ENCODE measurements at places on chromosomes 5 and 9. TPM values are rescaled to one million over a fixed set of nuclear protein-coding genes. Genes with fewer than 3 reads are reported as not detected.
A peak's percentile ranks its signal among the peaks of the same experiment; 100 is the strongest.

Gene BAAT
- not detected for total RNA-seq

Gene OSMR
- total RNA-seq = not detected

Gene DNLZ
- 45.4 TPM for total RNA-seq

Gene ANKRD34B
- not detected for total RNA-seq

Gene SNX30
- total RNA-seq = 5.9 TPM

GRCh38 chr9:121689461-121690157, 38.2 kb downstream of the DAB2IP start:
- H3K4me3 ChIP-seq = no peak overlapping the region
- no peak for DNase-seq
- H3K36me3 ChIP-seq = no peaks in the 10 kb centered on the region
- no peak overlapping the region for H3K27ac ChIP-seq
- H3K4me1 ChIP-seq = peaks cover 12% of the 10 kb centered on the region

DNA sequence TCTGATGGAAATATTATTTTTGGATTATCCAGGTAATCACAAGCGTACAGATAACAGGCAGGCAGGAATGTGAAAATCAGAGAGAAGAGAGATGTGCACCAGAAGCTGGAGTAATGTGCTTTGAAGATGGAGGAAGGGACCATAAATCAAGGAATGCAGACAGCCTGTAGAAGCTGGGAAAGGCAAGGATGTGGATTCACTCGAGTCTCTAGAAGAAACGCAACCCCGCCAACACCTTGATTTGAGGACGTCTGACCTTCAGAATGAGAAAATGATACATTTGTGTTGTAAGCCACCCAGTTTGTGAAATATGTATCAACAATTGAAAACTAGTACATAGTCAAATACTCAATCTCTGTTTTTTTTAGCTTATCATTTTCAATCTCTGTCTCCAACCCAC, 207.6 kb upstream of the MPDZ start:
- no peak overlapping the region for H3K4me3 ChIP-seq
- no peak overlapping the region for H3K27ac ChIP-seq

DNA sequence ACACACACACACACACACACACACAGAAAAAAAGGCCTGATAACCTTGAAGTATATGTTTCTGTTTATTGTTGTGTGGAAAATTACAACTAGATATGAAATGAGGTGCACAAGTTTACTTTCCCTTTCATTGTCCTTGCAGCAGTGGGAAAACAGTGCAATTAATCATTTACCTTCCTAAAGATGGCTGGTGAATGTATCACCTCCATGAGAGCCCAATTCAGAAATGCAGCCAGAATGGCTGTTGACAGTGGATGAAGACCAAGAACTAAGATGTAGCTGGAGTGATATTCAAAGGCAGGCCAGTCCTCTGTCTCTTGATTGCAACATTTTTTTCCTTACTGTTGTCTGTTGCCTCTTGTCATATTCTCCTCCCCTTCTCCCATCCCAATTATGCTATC, 49.6 kb upstream of the EIF4EBP3 start:
- H3K27me3 ChIP-seq = no peaks in the 10 kb centered on the region
- H3K4me1 ChIP-seq = no peaks in the 10 kb centered on the region
- no peak overlapping the region for H3K27ac ChIP-seq
- DNase-seq = no peak
- H3K36me3 ChIP-seq = peaks cover 21% of the 10 kb centered on the region

DNA sequence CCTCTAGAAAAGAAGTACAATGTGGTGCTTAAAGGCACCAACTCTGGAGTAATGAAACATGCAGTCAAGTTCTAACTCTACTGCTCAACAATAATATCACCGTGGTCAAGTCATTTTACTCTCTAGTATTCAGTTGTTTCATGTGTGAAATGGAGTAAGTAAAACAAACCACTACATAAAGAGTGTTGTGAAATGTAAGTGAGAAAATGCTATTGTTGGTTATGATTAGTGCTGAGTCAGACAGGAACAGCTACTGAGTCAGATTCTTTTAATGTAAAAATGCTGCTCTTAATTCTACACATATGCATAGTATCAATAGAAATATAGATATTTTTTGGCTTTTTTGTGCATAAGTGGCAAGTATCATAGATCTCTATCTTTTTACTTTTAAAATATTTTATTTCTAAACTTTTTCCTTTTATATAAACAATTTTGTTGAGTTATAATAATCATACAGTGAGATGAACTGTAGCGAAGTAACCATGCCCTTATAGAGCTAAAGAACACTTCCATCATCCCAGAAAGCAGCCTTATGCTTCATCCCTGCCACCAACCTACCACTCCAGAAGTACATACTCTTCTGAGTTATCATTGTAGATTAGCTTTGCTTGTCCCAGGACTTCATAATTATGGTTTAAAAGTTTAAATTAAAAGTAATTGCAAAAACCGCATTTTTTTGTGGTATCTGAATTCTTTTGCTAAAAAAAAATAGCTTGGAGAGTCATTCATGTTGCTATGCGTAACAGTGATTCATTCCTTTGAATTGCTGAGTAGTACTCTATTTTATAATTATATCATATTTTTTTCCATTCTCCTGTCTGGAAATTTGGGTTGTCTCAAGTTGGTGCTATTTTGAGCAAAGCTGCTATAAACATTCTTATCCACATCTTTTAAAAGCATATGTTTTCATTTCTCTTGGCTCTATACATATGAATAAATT, 548.2 kb upstream of the CLINT1 start:
- no peaks in the 10 kb centered on the region for H3K36me3 ChIP-seq
- H3K4me1 ChIP-seq = no peaks in the 10 kb centered on the region
- no peaks in the 10 kb centered on the region for H3K27me3 ChIP-seq
- H3K27ac ChIP-seq = no peak overlapping the region
- no peak overlapping the region for H3K4me3 ChIP-seq
- DNase-seq = no peak

DNA sequence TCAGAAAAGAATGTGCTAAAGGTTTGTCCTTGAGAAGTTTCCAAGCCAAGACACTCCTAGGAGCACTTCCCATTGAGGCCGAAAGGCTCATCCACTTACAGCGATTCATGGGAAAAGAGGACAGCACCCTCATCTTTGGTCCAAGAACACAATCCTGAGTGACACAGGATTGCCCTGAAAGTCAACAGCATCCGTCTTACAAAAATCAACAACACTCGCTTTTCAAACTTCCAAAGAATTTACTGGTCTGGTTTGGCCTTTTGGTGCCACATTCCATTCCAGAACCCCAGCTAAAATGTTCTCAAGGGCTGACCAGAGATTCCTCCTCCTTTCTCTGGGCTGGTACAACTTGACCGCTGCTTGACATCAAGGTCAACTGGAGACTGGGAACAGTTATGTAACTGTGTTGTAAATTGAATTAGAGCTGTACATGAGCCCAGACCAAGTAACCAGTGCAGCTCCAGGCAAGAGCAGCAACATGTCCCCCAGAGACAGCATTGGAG, 415.8 kb upstream of the PIK3R1 start:
- H3K27me3 ChIP-seq = no peaks in the 10 kb centered on the region
- no peaks in the 10 kb centered on the region for H3K36me3 ChIP-seq
- no peaks in the 10 kb centered on the region for H3K4me1 ChIP-seq
- no peak overlapping the region for H3K27ac ChIP-seq
- no peak overlapping the region for H3K4me3 ChIP-seq

DNA sequence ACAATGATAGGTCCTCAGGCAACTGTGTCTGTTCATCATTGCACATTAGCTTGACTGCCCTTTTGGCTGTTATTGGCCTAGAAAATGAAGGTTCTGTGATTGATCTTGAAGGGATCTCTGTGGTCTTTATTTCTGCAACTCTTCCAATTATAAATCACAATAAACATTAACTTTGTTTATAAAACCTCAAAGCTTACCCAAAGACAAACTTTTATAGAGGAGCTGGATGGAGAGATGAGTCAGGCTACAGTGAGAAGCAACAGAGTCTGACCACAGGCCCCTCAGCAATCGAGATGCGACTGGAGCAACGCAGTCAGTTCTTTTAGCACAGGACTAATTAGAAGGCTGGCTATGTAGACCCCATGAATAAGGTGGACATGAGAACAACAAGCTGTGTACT, 5.3 kb downstream of the MACROH2A1 start:
- DNase-seq = no peak
- no peak overlapping the region for H3K4me3 ChIP-seq
- peaks cover 2% of the 10 kb centered on the region for H3K36me3 ChIP-seq
- peaks cover 84% of the 10 kb centered on the region for H3K4me1 ChIP-seq
- no peak overlapping the region for H3K27ac ChIP-seq

GRCh38 chr5:60829490-60830266, 14.4 kb downstream of the ELOVL7 start:
- DNase-seq = no peak
- H3K27ac ChIP-seq = no peak overlapping the region
- no peak overlapping the region for H3K4me3 ChIP-seq
- no peaks in the 10 kb centered on the region for H3K27me3 ChIP-seq

DNA sequence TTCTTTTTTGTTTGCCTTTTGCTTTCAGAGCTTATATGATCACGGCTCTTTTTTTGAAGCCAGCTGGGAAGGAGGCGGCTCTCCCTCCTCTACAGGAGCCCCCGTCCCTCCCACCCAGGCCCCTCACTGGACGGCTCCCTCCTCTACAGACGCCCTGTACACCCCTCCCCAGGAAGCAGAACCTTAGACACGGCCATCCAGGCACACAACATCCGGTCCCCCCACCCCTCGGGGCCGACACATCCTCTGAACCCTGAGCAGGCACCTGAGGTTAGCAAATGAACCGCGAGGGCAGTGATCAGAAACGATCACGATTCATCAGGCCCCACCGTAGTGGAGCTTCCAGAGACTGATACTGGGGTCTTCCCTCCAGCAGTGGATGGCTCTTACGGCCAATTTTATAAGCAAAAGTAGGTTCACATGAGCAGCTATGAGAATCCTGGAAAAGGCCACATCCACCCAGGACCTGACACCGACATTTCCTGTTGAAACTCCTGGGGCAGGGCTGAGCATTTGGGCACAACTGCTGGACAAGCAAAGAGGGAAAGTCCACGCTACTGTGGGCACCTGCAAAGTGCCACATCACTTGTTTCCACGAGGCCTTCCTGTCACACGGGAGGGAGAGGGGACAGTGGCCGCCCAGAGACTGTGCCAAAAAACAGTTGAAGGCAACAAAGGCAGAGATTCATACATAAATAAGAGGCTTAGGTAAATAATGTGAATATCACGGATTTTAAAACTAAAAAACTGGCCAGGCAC, 78.9 kb downstream of the SEMA4D start:
- DNase-seq = no peak
- no peaks in the 10 kb centered on the region for H3K27me3 ChIP-seq
- no peak overlapping the region for H3K4me3 ChIP-seq
- no peaks in the 10 kb centered on the region for H3K36me3 ChIP-seq
- H3K4me1 ChIP-seq = no peaks in the 10 kb centered on the region

DNA sequence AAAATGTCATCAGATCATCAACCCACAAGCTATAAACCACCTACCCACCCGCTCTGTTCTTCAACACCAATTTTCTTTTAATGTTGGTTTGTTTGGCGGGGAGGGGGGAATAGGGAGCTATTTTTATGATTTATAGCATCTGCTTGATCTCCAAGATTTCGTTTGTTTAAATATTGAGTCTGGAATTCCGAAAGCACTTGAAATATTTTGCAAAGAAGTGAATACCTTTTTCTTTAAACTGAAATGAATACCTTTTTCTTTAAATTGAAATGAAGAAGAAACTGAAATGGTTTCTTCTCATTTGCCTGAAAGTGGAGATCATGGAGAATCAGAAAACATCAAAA, 49.0 kb upstream of the TENT2 start:
- no peaks in the 10 kb centered on the region for H3K4me1 ChIP-seq
- no peaks in the 10 kb centered on the region for H3K36me3 ChIP-seq
- H3K27ac ChIP-seq = no peak overlapping the region
- no peak for DNase-seq

GRCh38 chr9:12843735-12844134, 68.9 kb downstream of the LURAP1L start:
- no peaks in the 10 kb centered on the region for H3K36me3 ChIP-seq
- DNase-seq = no peak

- H3K4me3 ChIP-seq = no peak overlapping the region
- H3K4me1 ChIP-seq = no peaks in the 10 kb centered on the region
- H3K27ac ChIP-seq = no peak overlapping the region
- H3K27me3 ChIP-seq = no peaks in the 10 kb centered on the region
Observed at GRCh38 chr5:10266839-10267238, 16.8 kb downstream of the CCT5 start.

GRCh38 chr5:167049043-167049663, 1242.3 kb upstream of the WWC1 start:
- H3K36me3 ChIP-seq = no peaks in the 10 kb centered on the region
- H3K27me3 ChIP-seq = no peaks in the 10 kb centered on the region
- H3K27ac ChIP-seq = no peak overlapping the region
- H3K4me3 ChIP-seq = no peak overlapping the region
- peak; percentile 72 for DNase-seq

DNA sequence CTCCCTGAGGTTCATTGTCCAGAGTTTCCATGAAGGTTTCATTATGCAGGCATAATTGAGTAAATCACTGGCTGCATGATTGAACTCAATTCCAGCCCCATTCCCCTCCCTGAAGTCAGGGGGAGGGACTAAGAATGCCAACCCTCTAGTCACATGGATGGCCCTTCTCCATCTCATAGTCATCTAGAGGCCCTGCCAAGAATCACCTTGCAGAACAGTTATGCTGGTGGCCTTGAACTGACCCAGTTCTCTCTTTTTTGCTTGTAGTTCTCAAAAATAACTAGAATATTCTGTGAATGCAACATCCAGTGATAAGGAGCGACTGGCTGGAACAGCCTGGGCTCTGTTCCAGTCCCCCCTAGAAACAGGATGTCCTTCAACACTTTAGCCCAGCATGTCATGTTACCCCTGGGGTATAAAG, 31.7 kb downstream of the SLC35A4 start:
- no peaks in the 10 kb centered on the region for H3K36me3 ChIP-seq
- H3K4me1 ChIP-seq = no peaks in the 10 kb centered on the region
- no peak overlapping the region for H3K4me3 ChIP-seq
- no peak for DNase-seq
- H3K27ac ChIP-seq = no peak overlapping the region
- H3K27me3 ChIP-seq = no peaks in the 10 kb centered on the region
